Stomach (tissue), 19 donors: ENCODE measurements at places on chromosomes 2 and 18. TPM values are rescaled to one million over a fixed set of nuclear protein-coding genes. Genes with fewer than 3 reads are reported as not detected.
A peak's percentile ranks its signal among the peaks of the same experiment; 100 is the strongest.

- no peak overlapping the region for H3K4me3 ChIP-seq
- no peaks in the 10 kb centered on the region for H3K27me3 ChIP-seq
- no peak for DNase-seq
- no peak overlapping the region for H3K27ac ChIP-seq
Observed at GRCh38 chr2:157228946-157229345, 28.6 kb upstream of the GALNT5 start.

DNA sequence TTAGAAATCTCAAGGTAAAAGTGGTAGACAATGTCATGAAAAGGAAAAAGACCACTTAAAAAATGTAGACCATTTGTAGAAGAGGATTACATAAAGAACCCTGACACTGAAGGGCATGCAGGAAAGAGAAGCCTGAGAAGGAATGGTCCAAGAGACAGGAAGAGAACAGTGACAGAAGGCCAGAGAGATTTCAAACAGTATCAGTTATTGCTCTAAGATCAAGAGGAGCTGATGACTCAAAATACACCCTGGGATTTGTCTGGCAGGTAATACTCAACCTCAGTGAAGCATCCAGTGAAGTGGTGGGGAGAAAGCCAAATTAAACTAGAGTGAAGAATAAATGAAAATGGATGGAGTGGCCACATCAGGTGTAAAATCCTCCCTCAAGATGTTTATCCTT, 100.5 kb downstream of the PDE11A start:
- H3K36me3 ChIP-seq: no peaks in the 10 kb centered on the region
- H3K4me1 ChIP-seq: no peaks in the 10 kb centered on the region
- no peak overlapping the region for H3K4me3 ChIP-seq
- H3K27me3 ChIP-seq: no peaks in the 10 kb centered on the region

DNA sequence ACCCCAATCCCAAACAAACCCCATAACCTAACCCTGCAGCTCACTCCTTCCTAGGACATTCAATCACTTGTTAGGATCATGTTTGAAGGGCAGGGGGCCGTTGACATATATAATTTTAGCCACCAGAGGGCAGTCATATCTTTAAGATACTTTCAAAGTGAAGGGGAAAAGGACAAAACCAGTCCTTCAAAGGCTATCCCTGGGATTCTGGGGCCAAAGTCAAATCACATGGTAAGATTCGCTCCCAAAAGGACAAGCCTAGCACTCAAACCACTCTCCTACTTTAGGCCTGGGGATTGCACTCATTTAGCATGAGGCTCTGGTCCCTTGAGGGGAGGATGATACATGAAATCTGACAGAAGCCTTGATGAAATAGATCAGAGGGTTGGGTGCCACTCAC, 44.6 kb downstream of the HAUS1 start:
- H3K27ac ChIP-seq: no peak overlapping the region
- no peaks in the 10 kb centered on the region for H3K36me3 ChIP-seq
- no peaks in the 10 kb centered on the region for H3K27me3 ChIP-seq

GRCh38 chr2:64593035-64593655, 60.6 kb downstream of the SERTAD2 start:
- H3K4me3 ChIP-seq: no peak overlapping the region
- H3K27ac ChIP-seq: no peak overlapping the region
- peaks cover 52% of the 10 kb centered on the region for H3K36me3 ChIP-seq
- H3K27me3 ChIP-seq: no peaks in the 10 kb centered on the region
- DNase-seq: no peak
- no peaks in the 10 kb centered on the region for H3K4me1 ChIP-seq

DNA sequence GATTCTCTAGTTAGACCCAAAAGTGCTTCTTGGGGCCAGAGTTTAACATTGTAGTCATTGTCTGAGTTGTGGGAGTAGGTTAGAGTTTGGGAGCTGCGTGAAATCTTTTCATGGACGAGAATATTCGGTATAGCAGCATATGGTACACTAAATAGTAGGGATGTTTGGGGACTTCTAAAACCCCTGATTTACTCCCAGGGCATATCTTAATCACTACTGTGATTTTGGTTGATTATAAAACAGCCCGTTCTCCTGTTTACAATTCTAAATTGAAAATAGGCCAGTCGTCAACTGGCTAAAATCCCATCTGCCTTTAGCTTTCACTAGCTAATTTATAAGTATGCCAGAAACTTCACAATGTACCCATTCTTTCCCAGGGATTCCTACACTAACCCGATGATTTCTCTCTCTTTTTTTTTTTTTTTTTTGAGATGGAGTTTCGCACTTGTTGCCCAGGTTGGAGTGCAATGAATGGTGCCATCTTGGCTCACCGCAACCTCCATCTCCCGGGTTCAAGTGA, 44.3 kb downstream of the MOB4 start:
- no peaks in the 10 kb centered on the region for H3K4me1 ChIP-seq
- H3K27ac ChIP-seq: no peak overlapping the region
- H3K36me3 ChIP-seq: peaks cover 26% of the 10 kb centered on the region
- H3K4me3 ChIP-seq: no peak overlapping the region
- no peak for DNase-seq
- no peaks in the 10 kb centered on the region for H3K27me3 ChIP-seq

DNA sequence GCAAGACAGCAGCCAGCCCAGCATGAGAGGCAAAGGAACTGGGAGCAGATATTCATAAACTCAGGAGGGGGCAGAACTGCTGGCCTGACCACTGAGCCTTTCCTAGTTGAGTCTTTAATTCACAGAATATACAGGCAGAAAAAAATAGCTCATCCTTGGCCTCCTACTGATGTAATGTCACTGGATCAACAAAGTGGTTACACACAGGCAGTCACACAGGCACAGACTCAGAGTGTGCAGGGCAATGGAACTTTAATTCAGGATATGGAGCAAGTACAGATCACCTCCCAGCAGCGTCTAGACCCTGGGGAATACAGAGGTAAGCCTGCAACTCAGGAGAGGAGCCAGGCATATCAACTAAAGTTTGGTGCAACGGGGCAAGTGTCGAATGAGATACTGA, 75.4 kb downstream of the TNP1 start:
- DNase-seq: no peak
- no peaks in the 10 kb centered on the region for H3K27me3 ChIP-seq
- no peak overlapping the region for H3K4me3 ChIP-seq

GRCh38 chr2:13581471-13581870, 864.7 kb downstream of the TRIB2 start:
- no peaks in the 10 kb centered on the region for H3K36me3 ChIP-seq
- no peaks in the 10 kb centered on the region for H3K4me1 ChIP-seq
- no peak overlapping the region for H3K4me3 ChIP-seq
- no peaks in the 10 kb centered on the region for H3K27me3 ChIP-seq

- H3K4me1 ChIP-seq: peaks cover 13% of the 10 kb centered on the region
- DNase-seq: peak; percentile 70
- H3K27ac ChIP-seq: peak overlapping the region; percentile 79
- no peak overlapping the region for H3K4me3 ChIP-seq
- H3K36me3 ChIP-seq: peaks cover 26% of the 10 kb centered on the region
- H3K27me3 ChIP-seq: no peaks in the 10 kb centered on the region
Observed at GRCh38 chr2:106113361-106113966, 80.6 kb downstream of the UXS1 start.

DNA sequence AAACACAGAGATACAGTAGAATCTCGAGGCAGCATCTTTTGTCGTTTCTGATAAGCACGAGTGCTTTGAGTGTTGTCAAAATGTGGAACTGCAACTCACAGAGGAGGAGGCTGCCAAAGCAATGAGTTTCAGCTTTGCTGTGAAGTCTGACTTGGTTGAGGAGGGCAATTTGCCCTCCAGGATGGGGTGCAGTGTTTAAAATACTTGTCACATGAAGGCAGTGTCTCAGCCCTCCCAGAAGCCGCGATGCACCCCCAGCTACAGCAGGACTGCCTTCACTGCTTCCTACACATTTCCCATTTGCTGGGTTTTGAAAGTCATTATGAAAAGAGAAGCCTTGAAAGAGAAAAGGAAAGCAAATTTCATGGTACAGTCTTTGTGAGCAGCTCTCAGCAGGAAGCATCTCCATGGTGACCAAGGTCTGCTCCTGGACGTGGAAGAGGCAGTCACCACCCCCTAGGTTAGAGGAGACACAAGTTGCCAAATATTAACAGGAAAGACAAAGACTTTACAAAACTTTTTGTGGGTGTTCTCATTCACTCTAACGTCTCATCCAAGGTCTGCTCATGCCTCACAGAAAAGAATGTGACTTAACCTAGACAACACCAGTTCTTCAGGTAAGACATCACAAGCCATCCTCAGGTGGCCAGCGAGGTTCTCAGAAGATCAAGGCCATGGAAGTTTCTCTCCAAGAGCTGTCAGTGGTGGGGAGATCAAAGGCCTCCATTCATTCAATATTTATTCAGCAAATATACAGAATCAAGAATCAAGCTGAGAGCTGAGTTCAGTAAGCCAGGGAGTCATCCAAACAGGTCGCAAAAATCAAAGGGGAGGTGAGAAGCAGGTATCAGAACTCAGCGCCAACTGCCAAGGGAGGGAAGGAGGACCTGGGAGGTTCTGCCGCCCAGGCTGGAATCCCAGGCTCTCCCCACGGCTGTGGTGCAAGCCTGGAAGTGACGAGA, 476.0 kb downstream of the EIPR1 start:
- DNase-seq: no peak
- H3K36me3 ChIP-seq: no peaks in the 10 kb centered on the region
- H3K27ac ChIP-seq: no peak overlapping the region
- H3K4me3 ChIP-seq: no peak overlapping the region
- no peaks in the 10 kb centered on the region for H3K4me1 ChIP-seq

GRCh38 chr2:69390001-69390400, 3.0 kb upstream of the GFPT1 start:
- H3K27me3 ChIP-seq: no peaks in the 10 kb centered on the region
- peak overlapping the region; percentile 42 for H3K27ac ChIP-seq
- H3K4me1 ChIP-seq: peaks cover 14% of the 10 kb centered on the region
- no peak overlapping the region for H3K4me3 ChIP-seq

GRCh38 chr18:80034852-80035406, 695 bp downstream of the RBFA start:
- peaks cover 24% of the 10 kb centered on the region for H3K4me1 ChIP-seq
- no peaks in the 10 kb centered on the region for H3K27me3 ChIP-seq
- DNase-seq: no peak
- peaks cover 27% of the 10 kb centered on the region for H3K36me3 ChIP-seq
- peak overlapping the region; percentile 73 for H3K4me3 ChIP-seq

- H3K27ac ChIP-seq: peak overlapping the region; percentile 85
- H3K4me1 ChIP-seq: peaks cover 57% of the 10 kb centered on the region
- H3K27me3 ChIP-seq: no peaks in the 10 kb centered on the region
- peak overlapping the region; percentile 10 for H3K4me3 ChIP-seq
- peak; percentile 61 for DNase-seq
Observed at GRCh38 chr2:11744631-11745394, 1.6 kb upstream of the LPIN1 start.

DNA sequence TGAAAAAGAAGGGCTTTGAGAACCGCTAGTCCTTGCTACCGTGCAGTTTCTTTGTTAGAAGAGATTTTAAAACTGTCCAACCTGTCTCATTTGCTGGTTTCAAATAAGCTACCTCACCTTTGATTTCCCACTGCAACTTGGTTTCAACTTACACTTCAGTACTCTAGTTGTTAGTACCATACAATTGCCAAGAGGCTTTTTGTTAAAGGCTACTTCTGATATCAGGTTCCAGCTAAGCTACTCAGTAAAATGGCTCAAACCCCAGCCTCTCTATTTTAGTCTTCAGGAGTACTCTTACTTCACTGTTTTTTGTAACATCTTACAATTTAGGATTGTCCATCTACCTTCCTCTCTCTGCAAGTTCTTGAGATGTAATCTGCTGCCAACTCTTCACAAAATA, 91.6 kb downstream of the INO80D start:
- no peak overlapping the region for H3K4me3 ChIP-seq
- peaks cover 46% of the 10 kb centered on the region for H3K36me3 ChIP-seq
- H3K27me3 ChIP-seq: no peaks in the 10 kb centered on the region

DNA sequence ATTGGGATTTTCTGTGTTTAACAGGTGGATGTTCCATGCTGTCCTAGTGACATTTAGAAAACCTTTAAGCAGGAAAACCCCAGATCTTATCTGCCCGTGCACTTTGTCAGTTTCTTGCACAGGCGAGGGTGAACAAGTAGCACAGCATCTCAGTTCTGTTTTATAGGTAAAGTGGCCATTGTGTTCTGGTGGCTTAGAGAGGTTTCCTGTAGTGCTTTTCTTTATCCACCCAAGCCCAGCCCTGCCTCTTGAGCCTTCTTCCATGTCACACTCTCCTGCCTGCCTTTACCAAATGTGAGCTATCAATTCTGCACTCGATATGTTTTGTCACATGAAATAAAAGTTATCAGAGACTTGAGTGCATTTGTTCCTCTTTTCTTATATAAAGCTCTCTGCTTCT, 135.3 kb upstream of the NOSTRIN start:
- no peak overlapping the region for H3K4me3 ChIP-seq
- no peak overlapping the region for H3K27ac ChIP-seq
- H3K27me3 ChIP-seq: no peaks in the 10 kb centered on the region
- H3K4me1 ChIP-seq: peaks cover 18% of the 10 kb centered on the region
- H3K36me3 ChIP-seq: no peaks in the 10 kb centered on the region

DNA sequence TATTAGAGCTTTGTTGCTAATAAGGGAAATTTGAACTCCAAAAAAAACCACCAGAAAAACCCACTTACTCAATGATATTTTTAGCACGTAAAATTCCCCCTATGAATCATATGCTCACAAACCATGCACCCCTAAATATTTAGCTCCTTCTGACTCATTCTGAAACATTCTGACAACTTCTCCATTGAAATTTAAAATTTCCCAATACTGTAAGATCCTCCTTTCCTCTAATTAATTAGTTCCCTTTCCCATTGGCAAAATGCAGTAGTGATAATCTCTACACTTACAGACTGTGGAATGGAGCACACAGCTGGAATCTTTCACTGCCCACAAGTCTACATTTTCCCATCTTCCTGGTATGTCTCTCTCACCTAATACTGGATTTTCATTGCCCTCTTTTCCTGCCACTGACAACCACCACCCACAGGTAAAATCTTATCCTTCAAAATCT, 215.8 kb upstream of the ACVR2A start:
- DNase-seq: no peak
- H3K36me3 ChIP-seq: no peaks in the 10 kb centered on the region
- H3K27ac ChIP-seq: no peak overlapping the region
- no peaks in the 10 kb centered on the region for H3K27me3 ChIP-seq
- no peaks in the 10 kb centered on the region for H3K4me1 ChIP-seq

DNA sequence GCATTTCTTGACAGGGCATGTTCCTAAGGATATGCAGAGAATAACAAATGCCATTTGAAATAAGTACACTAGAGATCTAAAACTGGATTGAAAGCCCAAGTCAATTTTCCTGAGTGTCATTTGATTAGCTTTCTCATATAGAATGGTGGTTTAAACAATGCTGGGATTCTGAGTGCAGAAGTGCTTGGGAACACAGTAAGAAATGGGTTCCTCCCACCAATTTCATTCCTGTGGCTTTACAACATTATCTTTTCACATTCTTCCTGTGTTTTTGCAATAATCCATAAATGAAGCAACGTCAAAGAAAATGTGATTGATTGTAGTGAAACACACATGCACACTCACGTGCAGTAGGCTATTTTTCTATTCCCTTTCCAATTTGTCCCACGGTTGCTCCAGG, 1858.4 kb upstream of the PIK3C3 start:
- no peak overlapping the region for H3K27ac ChIP-seq
- H3K4me1 ChIP-seq: no peaks in the 10 kb centered on the region
- no peak overlapping the region for H3K4me3 ChIP-seq
- no peaks in the 10 kb centered on the region for H3K36me3 ChIP-seq

LAMA3 gene
- 182 TPM for total RNA-seq

PIGN gene
- 47.1 TPM for total RNA-seq

ABCB11 gene
- 0.18 TPM for total RNA-seq

C2orf66 gene
- total RNA-seq: not detected

EPHA4 gene
- 4.9 TPM for total RNA-seq

MAP3K19 gene
- not detected for total RNA-seq

MC2R gene
- not detected for total RNA-seq

BCL11A gene
- 27.4 TPM for total RNA-seq

MLPH gene
- 379 TPM for total RNA-seq

DSC2 gene
- total RNA-seq: 11.2 TPM

SRD5A2 gene
- not detected for total RNA-seq

CAMKMT gene
- total RNA-seq: 4.0 TPM

SNORC gene
- 1.3 TPM for total RNA-seq

SERPINB10 gene
- 0.73 TPM for total RNA-seq

CGREF1 gene
- 1.4 TPM for total RNA-seq
